ENCODE measurements at places on chromosomes 16 and 17.
A peak's percentile ranks its signal among the peaks of the same experiment; 100 is the strongest.

DNA sequence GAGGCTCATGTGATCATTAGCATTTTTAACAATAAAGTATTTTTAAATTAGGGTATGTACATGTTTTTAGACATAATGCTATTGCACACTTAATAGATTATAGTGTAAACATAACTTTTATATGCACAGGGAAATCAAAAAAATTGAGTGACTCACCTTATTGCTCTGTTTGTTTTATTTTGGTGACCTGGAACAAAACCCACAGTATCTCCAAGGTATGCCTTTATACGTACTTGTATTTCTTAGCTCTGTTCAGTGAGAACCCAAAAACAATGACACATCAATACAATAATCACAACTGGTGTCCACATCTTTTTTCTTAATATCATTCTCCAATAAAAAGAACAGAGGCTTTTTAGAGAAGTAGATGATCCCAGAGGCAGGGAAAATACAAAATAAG is 112.2 kb downstream of the CYB561 start:
- DNase-seq: no peak

DNA sequence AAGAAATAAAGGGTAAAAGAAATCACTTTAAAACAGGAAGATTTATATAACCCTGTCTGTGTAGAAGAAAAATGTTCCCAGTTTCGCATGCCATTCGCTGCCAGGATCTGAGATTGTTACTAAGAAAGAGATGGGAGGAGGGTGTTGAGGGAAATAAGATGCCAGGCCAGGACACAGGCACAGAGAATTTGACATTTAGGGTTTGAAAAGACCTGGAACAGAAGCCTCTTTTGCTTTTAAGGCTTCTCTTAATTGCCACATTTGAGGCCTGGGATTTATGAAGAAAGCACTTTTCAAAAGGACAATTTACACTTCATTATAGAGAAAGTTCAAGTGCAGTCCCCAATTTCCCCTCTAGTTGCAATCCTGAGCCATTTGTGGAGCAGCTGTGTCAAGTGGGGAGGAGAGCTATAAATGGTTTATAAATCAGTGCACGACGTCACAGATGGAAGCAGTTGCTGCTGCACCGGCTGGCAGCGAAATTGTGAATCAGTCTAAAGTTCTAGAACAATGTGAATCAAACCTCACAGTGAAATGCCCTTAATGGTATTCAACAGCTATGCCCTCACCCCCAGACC is 26.5 kb upstream of the C16orf87 start:
- no peak for DNase-seq

- DNase-seq: no peak
Measured at GRCh38 chr16:54341892-54342776, 55.5 kb upstream of the IRX3 start.

DNA sequence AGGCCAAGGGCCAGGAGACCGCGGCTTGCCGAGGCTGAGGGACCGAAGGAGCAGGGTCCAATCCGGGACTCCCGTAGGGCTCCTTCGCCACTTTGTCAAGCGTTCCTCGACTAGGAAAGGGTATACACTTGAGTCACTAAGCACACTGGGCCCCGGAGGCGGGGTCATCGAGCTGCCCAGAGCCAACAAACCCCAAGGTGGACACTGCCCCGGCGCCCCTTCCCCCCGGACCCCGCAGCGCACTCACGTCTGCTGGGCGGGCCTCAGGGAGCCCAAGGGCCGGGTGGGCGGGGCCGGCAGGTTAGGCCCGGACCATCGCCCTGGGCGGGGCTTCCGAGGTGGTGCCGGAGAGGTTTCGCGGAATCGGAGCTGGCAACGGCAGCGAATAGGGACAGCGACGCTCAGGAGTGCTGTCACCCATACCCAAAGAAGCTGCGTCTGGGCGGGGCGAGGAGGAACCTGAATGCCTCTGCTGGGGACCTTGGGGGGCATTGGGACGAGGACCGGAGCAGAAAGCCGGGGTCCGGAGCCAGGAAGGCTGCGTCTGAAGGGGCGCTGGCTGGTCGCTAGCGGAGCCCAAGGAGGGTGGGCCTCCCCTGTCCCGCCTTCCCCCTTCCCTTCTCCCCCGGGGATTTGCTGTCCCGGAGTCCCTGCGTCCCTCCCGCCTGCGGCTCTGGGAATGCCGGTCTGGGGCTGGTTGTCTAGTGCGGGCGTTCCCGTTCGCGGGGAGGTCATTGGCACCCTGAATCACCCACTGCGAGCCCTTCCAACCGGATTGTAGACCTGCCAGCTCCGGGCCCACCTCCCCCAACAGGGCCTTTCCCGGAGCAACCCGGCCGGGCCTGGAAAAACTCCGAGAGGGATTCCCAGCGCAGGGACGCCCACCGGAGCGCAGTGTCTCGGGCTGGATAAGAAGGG is 118.2 kb upstream of the SMURF2 start:
- peak; percentile 36 for DNase-seq

DNA sequence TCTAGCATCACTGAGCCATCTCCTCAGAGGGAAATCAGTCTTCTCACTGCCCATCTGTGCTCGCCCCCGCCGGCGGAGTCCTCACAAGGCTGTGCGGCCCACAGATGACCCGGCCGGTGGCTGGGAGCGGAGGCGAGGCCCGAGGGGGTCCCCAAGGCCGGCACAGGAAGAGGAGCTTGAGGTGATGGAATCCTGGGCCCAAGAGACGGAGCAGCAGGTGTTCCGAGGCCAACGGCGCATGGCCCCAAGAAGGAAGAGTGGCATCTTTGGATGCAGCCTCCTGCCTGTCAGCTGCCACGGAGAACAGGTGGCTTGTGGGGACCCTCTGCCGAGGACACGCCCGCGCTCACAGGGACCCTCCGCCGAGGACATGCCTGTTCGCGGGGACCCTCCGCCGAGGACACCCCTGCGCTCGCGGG is 72.7 kb upstream of the GNG13 start:
- no peak for DNase-seq

DNA sequence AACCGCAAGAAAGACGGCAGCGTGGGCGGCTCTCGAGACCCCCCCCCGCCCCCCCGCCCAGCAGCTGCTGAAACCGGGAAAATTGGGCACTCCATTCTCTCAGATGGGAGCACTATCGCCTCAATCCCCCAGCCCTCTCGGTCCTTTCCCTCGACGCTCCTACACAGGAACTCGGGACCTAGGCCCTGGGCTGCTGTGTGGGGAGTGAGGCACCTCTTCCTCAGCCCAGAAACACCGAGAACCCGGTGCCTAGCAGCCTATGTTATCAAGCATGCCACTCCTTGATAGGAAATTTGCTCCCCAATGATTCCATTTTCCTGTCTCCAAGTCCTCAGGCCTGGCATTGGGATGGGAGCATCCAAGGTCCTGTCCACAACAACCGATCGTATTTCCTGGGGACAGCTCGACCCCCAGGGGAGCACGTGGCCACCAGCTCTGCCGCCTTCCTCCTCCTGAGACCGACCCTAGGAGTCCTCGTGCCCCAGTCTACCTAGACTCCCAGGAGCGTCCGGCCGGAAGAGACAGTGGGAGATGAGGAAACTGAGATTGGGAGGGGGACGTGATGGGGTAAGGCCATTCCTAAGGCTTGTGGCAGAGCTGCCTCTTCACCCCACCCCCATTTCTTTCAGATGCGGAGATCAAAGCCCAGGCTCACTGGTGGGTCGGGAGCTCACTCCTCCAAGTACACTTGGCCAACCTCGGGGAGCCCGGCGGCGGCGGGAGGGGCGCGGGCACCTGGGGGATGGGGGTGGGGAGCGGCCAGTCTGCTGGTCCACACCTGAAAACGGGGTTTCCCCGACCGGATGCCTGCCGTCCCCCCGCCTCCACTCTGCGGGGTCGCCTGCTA is 17.5 kb upstream of the CBX8 start:
- no peak for DNase-seq

DNA sequence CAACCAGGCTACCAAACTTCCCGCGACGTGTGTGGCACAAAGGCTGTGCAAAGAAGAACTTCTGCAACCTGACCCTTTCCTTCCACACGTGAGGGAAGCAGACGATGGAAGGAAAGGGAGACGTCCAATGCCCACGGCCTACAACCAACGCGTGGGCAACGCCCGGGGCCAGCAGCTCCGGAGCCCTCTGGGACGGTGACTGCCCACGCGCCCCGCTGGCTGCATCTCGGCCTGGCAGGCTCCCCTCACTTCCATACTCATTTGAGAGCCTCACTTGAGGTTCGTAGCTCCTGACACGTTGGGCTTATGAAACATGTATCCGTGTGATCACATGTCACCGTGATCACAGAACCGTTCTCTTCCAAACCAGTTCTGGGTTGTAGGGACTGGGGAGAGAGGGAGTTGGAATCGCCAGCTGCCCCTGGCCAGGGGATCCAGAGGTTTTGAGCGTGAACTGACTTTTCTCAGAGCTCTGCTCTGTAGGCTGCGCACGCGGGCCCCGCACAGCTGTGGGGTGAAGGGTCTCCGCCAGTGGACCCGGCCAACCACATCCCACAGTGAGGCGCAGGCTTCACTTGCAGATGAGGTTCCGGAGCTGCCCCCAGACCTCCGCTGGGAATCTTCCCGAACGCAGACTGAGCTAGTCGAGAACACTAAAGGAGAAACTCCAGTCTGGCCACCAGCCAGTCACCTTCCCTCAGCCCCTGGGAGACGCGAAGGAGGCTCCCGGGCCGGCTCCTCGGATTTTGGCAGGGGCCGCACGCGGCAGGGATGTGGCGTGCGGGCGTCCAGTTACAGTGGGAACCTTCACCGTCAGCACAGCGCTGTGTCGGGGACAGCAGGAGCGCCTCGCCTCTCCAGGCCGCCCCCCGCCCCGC is 1.0 kb downstream of the LMF1 start:
- DNase-seq: no peak

GRCh38 chr17:67218385-67218950 is 26.5 kb downstream of the HELZ start:
- DNase-seq: no peak

- DNase-seq: no peak
Measured at GRCh38 chr17:73782231-73782630, 138.0 kb upstream of the SDK2 start.

DNA sequence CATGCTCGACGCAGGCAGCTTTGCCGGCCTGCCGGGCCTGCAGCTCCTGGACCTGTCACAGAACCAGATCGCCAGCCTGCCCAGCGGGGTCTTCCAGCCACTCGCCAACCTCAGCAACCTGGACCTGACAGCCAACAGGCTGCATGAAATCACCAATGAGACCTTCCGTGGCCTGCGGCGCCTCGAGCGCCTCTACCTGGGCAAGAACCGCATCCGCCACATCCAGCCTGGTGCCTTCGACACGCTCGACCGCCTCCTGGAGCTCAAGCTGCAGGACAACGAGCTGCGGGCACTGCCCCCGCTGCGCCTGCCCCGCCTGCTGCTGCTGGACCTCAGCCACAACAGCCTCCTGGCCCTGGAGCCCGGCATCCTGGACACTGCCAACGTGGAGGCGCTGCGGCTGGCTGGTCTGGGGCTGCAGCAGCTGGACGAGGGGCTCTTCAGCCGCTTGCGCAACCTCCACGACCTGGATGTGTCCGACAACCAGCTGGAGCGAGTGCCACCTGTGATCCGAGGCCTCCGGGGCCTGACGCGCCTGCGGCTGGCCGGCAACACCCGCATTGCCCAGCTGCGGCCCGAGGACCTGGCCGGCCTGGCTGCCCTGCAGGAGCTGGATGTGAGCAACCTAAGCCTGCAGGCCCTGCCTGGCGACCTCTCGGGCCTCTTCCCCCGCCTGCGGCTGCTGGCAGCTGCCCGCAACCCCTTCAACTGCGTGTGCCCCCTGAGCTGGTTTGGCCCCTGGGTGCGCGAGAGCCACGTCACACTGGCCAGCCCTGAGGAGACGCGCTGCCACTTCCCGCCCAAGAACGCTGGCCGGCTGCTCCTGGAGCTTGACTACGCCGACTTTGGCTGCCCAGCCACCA is 9.7 kb downstream of the VASN start:
- DNase-seq: no peak

GRCh38 chr16:69924041-69924775 is 26.9 kb upstream of the CLEC18A start:
- DNase-seq: no peak

DNA sequence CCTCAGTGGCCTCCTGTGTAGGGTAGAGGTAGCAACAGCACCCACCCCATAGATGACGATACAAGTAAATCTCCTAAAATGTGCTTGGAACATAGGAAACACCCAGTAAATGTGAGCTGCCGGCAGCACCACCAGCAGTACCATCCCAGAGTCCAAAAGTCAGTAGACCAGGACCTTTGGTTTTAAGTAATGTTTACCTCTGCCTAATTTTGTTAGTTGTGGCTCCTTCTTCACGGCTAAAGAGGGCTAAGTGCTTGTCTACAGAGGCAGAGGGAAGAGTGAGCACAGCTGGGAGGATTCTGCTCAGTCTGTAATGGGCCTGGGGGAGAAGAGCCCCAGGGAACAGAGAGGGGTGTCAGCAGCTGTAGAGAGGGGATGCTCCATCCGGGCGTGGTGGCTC is 91.3 kb upstream of the FBXO47 start:
- DNase-seq: no peak

- no peak for DNase-seq
Measured at GRCh38 chr16:49348408-49349176, 25.0 kb upstream of the C16orf78 start.

- no peak for DNase-seq
Measured at GRCh38 chr17:39863244-39863917, 731 bp downstream of the IKZF3 start.

DNA sequence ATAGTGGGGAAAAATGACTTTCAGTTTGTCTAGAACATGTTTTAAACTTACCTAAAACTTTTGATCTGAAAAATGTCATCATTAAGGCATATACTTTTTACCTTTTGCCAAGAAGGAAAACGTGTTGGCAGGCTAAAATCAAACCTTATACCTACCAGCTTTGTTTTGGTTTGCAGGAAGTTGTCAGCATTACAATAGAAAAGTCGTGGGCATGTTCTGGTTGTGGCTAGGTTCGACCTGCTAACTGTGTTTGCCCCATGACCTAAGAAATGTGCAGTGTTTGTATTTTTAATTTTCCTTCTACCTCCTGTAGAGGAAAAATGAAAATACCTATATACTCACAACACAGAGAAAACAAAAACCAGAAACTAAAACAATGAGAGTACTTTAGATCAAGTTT is 13.0 kb downstream of the SKAP1 start:
- no peak for DNase-seq
